ENCODE measurements at places on chromosomes 3 and 15.

DNA sequence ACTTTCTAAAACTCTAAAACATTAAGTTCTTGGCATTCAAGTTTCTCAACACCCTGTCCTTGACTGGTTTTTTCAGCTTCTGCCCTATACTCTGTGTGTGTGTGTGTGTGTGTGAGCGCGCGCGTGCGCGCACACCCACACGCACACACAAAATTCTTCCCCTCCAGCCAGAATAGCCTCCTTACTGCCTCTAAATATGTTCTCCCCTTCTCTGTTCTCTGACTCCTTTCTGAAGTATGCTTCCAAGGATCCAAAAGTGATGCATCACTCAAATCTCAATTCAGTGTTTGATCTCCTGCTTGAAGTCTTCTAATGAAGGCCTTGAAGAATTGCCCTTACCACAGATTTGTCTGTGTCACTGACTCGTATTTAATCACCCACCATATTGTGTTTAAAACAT is 129.8 kb downstream of the SLC25A26 start:
- DNase-seq = no peak

DNA sequence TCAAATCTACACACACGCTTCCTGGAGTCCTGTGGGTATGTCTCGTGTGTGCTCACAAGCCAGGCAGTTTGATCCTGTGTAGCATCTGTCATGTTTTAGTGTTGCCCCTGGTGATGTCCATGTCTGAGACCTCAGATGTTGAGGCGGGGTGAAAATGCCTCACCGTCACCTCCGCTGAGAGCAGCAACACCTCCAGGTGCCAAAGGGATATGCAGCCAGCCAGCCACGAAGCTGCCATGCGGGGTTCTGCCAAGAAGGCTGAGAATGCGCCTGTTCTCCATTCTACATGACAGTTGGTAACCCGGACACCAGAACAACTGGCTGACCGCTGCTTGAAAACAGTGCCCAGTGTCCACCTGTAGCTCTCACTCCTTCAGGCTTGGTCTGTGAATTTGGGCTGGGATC is 253.8 kb downstream of the TLE3 start:
- no peak for DNase-seq

GRCh38 chr3:156483961-156484787 is 70.7 kb downstream of the SSR3 start:
- DNase-seq = no peak

DNA sequence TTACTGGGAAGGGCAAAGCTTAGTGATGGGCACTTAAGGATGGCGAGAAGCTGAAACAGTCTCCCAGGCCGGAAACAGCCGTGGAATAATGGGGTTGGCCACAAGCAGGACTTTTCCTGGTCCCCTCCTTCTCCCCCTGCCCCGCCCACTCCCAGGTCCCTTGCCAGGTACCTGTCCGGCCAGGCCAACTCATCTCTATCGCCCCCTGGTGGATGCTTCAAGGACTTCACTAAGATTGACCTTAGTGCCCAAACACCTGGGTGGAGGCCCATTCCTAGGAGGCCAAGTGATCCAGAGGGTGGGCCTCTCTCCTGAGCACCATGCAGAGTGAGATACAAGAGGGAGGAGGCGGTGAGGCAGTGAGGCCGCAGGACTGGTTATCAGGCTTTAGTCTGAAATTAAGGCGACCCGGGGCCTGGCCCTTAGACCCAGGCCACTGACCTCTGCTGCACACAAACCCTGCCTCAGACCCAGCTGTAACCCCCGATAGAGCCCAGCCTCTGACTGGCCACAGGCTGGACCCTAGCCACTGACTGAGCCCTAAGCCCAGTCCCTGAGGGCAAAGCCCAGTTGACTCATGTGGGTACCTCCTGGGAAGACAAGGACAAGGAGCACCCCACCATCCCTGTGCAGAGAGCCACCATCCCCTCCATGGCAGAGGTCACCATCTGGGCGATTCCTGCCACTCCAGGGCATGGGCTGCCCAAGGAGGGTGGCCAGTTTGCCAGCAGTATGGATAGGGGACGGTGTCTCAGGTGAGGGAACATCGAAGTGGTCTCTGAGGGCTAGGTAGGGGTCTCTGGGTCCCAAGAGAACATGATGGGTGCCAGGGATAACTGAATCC is 37.6 kb downstream of the VIPR1 start:
- peak; percentile 78 for DNase-seq

DNA sequence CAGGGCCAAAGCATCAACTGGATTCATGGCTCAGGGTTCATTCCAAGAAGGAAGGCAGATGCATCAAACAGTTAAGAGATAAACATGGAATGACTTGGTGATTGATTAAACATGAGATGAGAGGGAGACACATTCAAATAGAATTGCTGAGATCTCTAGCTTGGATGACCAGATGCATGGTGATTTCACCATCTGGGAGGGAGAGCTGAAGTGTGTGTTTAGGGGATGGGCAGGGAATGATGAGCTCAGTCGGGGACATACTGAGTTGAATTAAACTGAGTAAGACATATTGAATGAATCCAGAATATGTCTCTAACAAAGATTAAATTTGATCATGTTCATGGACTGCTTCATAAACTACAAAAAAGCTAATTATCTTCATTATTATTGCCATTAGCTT is 35.5 kb downstream of the CADPS start:
- no peak for DNase-seq

DNA sequence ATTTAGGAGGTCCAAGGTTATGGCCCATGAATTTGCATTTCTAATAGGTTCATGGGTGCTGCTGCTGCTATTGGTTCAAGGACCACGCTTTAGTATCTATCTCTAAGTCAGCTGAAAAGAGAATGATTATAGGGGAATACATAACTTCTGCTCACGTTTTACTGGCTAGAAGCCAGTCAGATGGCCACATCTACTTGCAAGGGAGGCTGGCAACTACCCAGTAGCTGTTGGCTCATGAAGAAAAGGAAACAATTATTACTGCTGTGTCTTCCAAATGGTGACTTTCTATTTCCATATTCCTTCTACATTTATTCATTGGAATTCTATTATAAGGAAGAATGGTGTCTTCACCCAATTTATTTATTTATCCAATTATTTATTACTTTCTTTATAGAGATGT is 54.2 kb downstream of the SLC25A36 start:
- no peak for DNase-seq

DNA sequence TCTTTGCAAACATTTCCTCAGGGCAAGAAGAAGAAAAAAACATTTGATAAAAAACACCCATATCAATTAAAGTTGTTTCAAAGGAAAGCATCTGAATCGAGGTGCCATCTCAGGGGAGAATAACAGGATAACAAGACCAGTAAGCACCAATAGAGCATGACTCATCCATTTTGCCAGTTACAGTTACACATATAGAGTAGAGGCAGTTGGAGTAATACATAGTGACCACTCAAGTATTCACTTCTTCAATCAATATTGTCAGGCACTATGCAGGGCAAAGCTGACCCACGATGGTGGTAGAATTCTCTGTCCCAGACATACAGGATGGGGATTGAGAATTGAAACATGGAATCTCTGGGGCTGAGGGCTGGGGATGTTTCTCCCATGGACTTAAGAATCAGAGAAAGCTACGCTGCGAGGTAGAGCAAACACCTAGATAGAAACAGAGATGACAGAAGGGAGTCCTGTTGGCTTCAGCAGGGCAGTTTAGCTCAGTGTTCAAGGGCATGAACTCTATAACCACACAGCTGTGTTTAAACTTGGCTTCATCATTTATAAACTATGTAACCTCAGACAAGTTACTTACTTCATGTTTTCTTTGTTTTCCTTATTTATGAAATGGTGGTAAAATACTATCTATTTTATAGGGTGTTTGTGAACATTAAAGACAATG is 186.4 kb upstream of the NANOGP8 start:
- no peak for DNase-seq

GRCh38 chr3:16494814-16495431 is 18.6 kb downstream of the RFTN1 start:
- no peak for DNase-seq

DNA sequence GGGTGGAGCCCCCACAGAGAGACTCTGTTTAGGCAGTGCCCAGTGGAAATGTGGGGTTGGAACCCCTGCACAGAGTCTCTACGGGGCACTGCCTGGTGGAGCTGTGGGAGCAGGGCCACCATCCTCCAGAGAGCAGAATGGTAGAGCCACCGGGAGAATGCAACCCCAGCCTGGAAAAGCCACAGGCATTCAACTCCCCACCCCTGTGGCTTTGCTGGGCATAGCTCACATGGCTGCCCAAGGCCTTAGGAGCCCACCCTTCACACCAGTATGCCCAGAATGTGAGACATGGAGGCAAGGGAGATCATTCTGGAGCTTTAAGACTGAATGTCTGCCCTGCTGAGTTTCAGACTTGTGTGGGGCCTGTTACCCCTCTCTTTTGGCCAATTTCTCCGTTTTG is 19.0 kb upstream of the CHCHD6 start:
- no peak for DNase-seq

DNA sequence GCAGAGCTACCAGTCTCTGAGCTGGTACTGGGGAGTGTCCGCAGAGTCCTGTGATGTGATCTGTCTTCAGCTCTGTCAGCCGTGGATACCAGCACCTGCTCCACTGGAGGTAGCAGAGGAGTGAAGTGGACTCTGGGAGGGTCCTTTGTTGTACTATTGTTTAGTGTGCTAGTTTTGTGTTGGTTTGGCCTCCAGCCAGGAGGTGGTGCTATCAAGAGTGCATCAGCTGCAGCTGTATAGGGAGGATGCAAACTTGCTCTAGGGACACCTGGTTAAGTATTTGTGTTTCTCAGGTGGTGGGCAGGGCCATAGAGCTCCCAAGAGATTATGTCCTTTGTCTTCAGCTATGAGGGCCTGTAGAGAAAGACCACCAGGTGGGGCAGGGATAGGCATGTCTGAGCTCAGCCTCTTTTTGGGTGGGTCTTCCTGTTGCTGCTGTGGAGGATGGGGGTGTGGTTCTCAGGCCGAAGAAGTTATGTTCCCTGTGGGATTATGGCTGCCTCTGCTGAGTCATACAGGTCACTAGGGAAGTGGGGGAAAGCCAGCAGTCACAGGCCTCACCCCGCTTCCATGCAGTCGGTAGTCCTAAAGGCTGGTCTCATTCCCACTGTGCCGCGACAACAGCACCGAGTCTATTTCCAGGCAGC is 443.2 kb upstream of the TBL1XR1 start:
- DNase-seq = no peak

GRCh38 chr3:71066849-71067261 is 516.7 kb downstream of the FOXP1 start:
- no peak for DNase-seq

GRCh38 chr3:11603628-11604027 is 40.1 kb downstream of the VGLL4 start:
- no peak for DNase-seq

DNA sequence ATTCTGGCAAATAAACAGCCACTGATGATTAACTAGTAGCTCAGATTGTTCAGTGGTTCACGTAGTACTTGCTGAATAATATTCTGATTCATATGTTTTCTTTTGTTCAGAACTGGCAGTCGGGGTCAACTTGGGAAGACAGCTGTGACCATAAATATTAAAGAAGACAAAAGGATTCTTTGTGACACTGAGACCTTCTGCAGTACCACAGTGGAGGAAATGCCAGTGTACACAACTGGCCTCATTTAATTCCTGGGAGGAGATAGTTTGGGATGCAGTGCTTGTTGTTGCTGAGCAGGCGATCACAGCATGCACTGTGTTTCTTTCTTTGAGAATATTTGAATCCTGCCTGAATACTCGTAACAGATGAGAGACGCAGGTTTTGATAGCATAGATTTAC is 26.7 kb upstream of the MCF2L2 start:
- no peak for DNase-seq

DNA sequence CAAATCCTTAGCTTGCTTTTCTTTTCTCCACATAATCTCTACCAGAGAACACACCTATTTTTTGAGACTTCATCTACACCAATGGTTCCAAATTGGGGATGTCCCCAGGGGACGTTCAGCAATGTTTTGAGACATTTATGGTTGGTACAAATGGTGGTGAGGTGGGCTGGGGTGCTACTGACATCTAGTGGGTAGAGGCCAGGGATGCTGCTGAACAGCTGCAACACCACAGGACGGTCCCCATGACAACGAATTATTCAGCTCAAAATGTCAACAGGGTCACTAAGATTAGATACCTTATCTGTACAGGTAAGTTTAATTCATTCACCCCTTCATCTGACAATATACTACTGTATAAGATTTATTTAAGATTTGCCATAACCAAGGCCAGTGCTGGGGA is 14.4 kb downstream of the GK5 start:
- DNase-seq = no peak

- peak; percentile 63 for DNase-seq
These were observed 23.1 kb upstream of the SKOR1 start for GRCh38 chr15:67801926-67802914.

DNA sequence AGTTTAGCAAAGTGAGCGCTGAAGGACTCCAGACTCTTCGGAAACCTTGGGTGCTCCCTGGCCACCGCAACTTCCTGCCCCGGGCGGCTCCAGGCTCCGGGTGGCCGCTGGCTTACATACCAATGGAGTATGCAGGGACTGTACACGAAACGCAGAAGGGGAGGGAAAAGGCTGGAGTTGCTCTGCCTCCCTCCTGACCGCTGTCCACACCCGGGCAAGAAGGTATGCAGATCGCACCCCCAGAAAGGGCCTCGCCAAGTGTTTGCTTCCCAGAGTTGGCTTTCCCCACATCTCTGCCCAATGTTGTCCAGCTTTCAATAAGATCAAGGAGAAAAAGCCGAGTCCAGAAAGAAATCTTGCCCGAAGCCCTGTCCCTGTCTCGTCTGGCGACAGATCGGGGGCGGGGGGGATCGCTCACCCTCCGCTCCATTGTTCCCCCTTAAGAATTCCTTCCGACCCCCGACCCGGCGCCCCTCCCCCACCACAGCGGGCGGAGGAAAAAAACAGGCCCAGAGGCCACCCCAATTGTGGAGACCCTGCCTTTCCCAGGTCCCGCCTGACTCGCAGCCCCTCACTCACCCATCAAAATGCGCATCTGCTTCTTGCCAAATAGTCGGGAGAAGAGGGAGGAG is 533 bp downstream of the ARF4 start:
- peak; percentile 90 for DNase-seq

- no peak for DNase-seq
These were observed 199.6 kb upstream of the SEMA6D start for GRCh38 chr15:47517737-47518136.

DNA sequence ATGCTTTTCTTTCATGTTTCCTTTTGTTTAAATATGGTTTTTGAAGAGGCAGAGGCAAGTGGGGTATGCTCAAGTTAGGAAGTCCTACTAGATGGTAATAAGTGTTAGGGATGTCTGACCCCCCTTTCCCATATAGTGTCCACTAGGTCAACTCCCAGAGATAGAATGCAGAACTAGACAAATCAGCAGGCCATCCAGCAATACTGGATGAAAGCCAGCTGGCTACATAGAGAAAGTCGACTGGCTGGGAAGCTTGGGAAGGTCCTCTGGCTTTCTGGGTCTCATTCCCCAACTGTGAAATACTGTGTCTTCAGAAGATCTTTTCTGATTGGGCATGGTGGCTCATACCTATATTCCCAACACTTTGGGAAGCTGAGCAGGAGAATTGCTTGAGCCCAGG is 113.8 kb downstream of the SNRK start:
- DNase-seq = no peak

- no peak for DNase-seq
These were observed 280.5 kb downstream of the MBNL1 start for GRCh38 chr3:152549263-152549662.

GRCh38 chr3:44396200-44397171 is 57.9 kb downstream of the TCAIM start:
- no peak for DNase-seq

- no peak for DNase-seq
These were observed 177.2 kb upstream of the GBE1 start for GRCh38 chr3:81938681-81939080.
